Activated gamma-delta T cell treated with anti-CD3 and anti-CD28 coated beads, Interleukin-2, amount 50 U/mL, for 16 hours (primary cell): ENCODE measurements at places on chromosomes 12 and 14.
A peak's percentile ranks its signal among the peaks of the same experiment; 100 is the strongest.

DNA sequence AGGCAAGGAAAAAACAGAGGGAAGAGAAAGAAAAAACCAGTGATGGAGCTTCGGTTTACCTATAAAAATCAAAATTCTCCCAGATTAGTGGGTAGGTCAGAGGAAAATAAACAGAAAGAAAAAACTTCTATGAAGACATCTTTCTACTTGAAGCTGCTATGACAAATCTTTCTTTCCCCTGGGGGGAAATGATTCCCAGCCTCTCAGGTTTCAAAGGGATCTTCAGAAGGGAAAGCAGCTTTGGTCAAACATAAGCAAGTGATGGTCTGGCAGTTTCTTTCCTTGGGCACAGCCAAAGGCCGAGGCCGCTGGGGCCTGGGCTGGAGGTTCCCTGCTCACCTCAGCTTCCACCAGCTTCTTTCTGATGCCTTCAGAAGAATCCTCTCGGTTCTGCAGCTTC, 104.5 kb downstream of the PRKAB1 start:
- no peak for DNase-seq

- DNase-seq, result no peak
These were observed 53.4 kb downstream of the SPTB start for GRCh38 chr14:64826333-64826732.

DNA sequence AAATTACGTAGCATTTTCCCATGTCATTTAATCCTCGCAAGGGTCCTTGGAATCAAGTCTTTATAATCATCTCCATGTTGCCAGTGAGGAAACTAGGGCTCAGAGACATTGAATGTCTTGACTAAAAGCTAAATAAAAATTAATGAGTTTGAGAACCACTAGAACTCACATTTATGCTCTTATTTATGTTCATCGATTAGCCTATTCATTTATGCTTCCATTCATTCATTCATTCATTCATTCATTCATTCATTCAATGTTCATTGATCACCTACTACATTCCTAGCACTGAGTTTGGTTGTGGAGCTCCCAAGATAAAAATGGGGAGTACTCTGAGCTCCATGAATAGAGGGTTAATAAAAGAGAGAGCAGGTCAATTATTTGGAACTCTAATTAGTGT, 59.7 kb downstream of the KCNA1 start:
- no peak for DNase-seq

DNA sequence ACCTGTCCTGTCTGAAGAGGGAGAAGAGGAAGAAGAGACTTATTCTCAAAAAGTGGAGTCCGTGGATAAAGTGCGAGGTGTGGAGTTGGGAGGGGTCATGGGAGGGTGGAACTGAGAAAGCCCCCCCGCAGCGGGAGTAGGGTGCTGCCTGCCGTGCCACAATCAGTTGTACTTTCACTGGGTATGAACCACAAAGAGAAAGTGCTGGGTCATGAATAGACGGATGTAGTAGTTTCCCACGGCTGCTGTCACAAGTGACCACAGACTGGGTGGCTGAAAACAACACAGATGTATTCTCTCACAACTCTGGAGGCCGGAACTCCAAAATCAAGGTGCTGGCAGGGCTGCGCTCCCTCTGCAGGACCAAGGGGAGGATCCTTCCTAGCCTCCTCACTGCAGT, 5.5 kb downstream of the DNAH10 start:
- no peak for DNase-seq

- DNase-seq, result no peak
These were observed 65.6 kb upstream of the FERMT2 start for GRCh38 chr14:53016491-53016890.

DNA sequence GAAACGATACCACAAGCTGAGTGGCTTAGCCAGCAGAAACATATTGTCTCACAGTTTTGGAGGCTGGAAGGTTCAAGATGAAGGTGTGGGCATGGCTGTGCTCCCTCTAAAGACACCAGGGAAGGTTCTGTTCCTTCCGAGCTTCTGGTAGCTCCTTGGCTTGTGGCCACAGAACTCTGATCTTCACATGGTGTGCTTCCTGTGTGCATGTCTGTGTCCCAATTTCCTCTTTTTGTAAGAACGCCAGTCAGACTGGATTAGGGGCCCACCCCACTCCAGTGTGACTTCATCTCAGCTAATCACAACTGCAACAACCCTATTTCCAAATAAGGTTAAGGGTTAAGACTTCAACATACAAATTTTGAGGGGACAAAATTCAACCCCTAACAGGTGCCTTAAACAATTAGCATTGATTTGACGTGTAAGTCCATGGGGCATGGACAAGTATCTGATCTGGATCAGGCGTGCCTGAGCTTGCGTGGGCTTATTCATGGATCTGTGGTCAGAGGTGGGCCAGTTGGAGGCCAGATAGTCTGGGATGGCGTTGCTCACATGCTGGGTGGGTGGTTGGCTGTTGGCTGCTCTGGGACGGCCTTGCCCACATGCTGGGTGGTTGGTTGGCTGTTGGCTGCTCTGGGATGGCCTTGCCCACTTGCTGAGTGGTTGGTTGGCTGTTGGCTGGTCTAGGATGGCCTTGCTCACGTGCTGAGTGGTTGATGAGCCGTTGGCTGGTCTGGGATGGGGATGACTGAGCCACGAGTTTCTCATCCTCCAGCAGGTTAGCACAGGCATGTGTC, 88.5 kb downstream of the LGMN start:
- no peak for DNase-seq

DNA sequence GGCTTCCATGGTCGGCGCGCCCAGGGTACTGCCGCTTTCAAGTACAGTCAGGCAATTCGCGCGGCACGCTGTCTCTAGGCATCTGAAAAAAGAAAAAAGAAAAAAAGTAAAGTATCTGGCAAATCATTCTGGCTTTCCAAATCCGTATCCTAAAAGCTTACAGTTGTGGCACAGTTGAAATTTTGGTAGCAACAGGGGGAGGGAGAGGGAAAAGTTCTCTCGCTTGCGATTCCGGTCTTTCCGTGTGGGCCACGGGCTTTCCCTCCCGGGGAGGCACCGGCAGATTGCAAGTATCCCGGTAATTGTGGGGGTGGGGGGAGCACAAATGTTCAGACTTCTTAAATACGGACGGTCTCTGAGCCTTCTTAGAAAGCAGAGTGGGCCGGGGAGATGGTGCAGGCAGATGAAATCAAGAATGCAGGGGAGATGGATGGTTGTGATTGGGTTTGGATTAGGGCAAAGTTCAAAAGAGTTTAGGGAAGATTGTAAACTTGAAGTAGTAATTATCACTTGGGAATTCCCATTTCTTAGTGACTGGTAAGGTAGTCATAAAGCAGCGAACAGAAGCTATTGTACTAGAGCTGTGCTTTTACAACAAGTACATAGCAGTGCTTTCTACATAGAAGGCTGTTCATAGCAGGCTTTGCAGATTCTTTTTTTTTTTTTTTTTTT, 1.2 kb downstream of the SOCS2 start:
- DNase-seq, result no peak

DNA sequence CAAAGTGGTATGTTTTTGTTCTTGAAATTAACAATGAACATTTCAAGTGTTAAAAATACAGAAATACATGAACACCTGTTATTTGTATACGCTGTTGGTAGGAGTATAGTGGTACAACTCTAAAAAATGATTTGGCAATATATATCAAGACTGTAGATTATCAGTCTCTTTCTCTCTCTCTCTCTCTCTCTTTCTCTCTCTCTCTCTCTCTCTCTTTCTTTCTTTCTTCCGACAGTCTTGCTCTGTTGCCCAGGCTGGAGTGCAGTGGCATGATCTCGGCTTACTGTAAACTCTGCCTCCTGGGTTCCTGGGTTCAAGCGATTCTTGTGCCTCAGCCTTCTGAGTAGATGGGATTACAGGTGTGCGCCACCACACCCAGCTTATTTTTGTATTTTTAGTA, 12.6 kb downstream of the HEBP1 start:
- no peak for DNase-seq

GRCh38 chr12:78086553-78087362, 256.1 kb downstream of the NAV3 start:
- DNase-seq, result no peak

GRCh38 chr14:63200767-63201166, 3.5 kb upstream of the RHOJ start:
- DNase-seq, result no peak

DNA sequence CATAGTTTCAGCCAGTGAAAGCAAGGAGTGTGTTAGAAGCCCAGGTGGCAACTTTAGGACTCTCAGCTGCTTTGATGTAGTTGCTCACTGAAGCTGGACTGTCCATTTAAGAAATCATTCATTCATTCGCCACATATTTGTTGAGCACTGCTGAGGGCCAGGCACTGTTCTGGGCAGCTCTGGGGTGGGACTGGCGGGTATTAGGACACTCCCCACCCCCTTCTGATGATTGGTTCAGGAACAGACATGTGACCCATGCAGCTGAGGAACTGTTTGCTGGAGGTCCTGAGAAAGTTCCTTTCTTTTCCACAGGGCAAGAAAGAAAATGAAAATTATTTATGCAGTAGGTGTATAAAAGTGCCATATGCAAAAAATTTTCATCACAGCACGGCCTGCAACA, 70.3 kb upstream of the CHST11 start:
- no peak for DNase-seq

GRCh38 chr14:75753696-75754095, 92.7 kb downstream of the TTLL5 start:
- no peak for DNase-seq

DNA sequence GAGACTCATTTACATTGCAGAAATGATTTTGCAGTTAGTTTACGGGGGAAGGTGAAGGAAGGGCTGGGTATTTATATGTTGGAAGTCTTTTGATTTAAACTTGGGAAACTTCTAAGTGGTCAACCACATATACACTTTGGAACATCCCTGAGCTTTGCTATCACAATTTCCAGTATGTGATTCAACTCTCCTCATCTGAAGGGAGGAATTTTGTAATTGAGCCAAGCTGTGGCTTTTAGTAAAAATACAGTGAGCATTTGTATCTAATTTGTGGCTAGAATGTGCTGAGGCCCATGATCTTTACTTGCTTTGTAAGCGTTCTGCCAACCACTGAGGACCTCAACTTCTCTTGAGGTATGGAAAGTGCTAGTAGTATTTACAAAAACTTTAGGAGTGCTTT, 235.0 kb upstream of the PDZRN4 start:
- no peak for DNase-seq

DNA sequence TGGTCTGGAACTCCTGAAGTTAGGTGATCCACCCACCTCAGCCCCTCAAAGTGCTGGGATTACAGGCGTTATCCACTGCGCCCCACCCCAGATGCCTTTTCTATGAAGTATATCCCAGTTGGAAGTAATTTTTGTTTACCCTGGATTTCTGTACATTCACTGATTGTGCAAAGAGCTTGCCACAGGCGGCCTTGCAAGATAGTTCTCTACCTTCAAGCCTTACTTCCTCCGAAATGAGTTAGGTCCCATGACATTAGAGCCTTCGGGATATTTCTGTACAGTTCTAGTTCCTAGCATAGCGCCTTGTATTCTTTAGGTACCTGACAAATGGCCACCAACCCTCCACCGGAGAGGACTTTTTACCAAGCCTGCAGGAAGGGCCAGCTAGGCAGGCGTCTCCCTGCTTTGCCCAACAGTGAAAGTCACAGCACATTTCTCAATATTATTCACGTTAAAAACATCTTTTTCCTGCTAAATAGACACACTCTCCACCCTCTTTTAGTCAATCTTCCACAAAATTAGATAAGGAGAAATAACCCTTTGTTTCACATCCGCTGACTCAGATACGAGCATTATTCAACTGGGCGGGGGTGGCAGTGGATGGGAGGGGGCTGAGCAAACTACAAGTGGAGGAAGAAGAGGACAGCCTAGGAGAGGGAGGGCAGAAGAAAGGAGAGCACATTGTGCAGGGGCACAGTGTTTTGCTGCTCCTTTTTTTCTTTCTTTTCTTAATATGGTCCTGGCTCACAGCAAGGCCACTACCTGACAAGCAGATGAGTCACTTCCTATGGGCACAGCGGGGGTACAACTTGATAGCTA, 40.0 kb upstream of the CAPRIN2 start:
- no peak for DNase-seq

DNA sequence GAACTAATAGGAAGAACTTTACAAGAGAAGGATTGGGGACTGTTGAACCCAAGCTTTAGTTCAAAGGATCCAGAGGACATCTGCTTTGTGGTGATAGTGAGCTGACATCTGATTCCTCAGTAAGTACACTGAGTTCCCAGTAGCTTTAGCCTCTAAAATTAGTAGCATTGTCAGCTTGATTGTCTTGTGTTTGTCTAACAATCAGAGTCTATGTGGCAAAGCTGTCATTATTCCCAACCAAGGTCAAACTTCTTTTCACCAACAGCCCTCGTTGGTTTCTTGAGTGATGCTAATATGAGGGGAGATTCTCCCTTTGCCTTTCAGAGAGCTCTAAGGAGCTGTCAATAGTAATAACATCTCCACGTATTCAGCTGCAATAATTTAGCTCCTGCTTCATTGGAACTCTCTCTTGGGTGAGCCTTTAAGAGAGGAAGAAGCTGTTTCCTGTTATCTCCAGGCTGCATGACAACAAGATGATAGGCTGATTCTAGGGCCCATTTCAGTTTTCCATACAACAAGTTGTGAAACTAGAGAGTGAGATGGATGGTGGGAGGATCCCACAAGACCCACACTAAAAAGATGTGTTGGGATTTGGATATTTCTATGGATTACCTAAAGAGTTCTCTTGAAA, 46.7 kb downstream of the TGFB3 start:
- DNase-seq, result no peak

GRCh38 chr12:130463818-130464670, 126.4 kb downstream of the PIWIL1 start:
- DNase-seq, result no peak

- no peak for DNase-seq
These were observed 451.8 kb upstream of the STXBP6 start for GRCh38 chr14:25501749-25502148.

GRCh38 chr12:26058818-26059217, 66.0 kb downstream of the BHLHE41 start:
- no peak for DNase-seq

- DNase-seq, result no peak
These were observed 235.5 kb upstream of the NOS1 start for GRCh38 chr12:117596968-117597367.

DNA sequence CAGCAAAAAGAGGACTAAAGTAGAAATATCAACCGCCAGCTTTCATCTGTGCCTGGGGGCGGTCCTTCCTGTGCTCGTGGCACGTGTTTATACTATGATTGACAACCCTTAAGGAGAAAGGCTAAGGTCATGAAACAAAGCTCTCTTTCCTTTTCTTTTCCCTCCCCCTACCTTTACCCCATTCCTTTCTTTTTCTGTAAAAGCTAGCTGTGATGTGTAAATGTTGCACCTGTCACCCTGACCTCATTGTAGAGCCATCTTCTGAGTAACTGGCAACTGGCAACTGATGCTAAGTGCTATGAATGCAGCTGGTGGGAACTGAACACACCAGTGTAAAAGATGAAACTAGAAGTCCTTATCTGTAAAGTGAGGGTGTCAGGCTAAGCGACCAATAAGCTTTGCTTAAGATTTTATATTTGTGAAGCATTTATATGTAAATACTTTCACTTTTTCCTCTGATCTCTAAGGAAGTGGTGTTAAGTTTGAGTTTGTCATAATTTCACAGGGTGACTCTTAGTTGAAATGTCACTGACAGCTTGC, 102.8 kb upstream of the BCAT1 start:
- DNase-seq, result peak; percentile 36
